ENCODE measurements at places on chromosomes 7 and 10.

DNA sequence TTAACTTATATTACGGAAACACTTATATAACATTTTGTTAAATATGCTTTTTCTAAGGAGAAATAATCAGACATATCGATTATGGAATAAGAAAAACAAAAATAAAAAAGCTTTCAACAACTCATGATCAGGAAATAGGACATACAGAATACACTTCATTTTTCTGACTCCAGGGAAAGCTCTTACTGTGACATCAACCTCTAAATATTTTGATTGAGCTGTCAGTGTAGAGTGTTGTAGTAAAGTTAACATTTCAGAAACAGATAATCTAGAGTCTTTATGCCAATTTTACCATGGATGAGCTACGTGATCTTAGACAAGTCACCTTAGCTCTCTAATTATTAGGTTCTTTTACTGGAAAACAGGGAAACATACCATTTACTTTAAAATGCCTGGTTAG is 218.9 kb upstream of the SORCS1 start:
- DNase-seq, result no peak

GRCh38 chr7:115096262-115096661 is 174.4 kb downstream of the MDFIC start:
- DNase-seq, result no peak

DNA sequence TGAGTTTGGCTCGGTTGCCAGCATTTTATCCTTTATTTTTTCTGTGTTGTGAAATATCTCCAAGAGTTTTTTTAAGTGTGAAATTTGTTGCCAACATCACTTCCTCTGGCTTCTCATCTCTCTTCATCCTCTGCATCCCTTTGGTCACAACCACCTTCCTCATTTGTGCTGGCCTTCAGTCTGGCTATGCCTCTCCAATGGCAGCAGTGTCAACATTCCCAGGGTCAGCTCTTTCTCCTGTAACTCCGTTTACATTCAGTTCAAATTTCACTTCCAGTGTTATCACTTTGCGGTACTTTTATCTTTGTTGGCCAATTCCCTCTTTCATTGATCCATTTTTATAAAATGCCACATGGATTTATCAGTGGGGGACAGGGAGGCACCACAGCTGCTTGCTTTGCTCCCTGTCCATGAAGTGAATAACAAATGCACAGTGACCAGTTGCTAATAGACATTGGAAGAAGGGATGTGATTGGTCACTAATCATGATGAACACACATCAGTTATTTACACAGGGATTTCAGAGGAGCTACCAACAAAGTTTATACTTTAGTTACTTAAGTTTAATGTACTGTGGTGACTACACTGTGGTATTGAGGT is 311.4 kb upstream of the LRGUK start:
- no peak for DNase-seq

DNA sequence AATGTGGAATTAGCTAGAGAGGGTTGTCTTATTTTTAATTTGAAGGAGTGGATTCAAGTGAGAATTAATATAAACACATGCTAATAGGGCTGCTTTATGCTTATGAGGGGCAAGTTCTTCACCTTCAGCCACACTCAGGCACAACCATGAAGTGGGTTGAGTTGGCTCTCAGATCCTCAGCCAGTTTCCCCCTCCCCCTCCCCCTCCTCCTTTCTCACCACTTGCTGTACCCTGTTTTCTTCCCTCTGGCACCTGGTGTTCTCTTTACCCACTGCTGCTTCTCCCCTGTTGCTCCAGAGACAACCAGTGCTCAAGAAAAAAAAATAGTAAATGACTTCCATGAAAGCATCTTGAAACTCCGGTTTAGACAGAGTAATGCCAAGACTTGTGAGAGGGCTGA is 1083.3 kb downstream of the CNTNAP2 start:
- DNase-seq, result no peak

GRCh38 chr7:26538689-26539088 is 247.0 kb downstream of the SNX10 start:
- no peak for DNase-seq

DNA sequence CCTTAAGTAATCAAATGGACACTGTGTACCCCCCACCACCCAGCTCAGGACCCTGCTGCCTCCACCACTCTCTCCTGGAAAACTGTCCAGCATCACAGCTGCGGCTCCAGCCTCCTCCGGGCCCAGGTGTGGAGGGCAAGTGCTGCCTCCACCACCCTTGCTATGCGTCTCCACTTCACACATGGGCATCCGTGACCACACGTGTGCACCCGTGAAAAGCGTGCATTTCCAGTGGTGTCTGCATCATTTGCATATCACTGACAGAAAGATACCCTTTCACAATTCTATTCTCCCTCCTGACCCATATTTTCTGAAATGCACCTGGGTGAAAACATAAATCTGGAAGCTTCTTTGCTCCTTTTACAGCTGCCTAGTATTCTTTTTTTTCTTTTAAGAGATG is 89.7 kb upstream of the PDGFA start:
- DNase-seq, result no peak
